Stimulated activated CD8-positive, alpha-beta memory T cell treated with anti-CD3 and anti-CD28 coated beads, Interleukin-7, amount 100 ng/mL, for 48 hours (primary cell): ENCODE measurements at places on chromosomes 4 and X.

GRCh38 chr4:108535757-108536156, 84.6 kb upstream of the RPL34 start:
- no peak for DNase-seq

DNA sequence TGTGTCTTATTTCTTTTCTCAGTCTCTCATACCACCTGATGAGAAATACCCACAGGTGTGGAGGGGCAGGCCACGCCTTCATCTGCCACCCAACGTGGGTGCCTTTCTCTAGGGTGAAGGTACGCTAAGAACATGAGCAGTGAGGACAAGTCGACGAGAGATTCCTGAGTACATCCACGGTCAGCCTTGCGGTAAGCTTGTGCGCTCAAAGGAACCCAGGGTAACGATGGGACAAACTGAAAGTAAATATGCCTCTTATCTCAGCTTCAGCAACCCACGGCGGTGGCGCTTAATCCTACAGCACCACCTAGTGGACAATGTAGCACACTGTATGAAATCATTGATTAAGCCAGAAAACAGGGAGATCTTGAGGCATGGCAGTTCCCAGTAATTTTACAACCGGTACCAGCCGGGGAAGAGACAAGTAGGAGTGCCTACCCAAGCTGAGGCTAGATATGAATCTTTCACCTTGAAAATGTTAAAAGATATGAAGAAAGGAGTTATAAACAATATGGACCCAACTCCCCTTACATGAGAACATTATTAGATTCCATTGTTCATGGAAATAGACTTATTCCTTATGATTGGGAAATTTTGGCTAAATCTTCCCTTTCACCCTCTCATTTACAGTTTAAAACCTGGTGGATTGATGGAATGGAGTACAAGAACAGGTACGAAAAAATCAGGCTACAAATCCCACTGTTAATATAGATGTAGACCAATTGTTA, 63.0 kb downstream of the ZNF732 start:
- peak; percentile 34 for DNase-seq

GRCh38 chr4:36027203-36027602, 217.1 kb downstream of the ARAP2 start:
- DNase-seq, result no peak

- DNase-seq, result no peak
These were observed 162.7 kb upstream of the GALNTL6 start for GRCh38 chr4:171650543-171650942.

GRCh38 chrX:10781847-10782530, 161.6 kb upstream of the MID1 start:
- DNase-seq, result no peak

- no peak for DNase-seq
These were observed 46.5 kb downstream of the EGF start for GRCh38 chr4:109959195-109959594.

- no peak for DNase-seq
These were observed 2.2 kb upstream of the SFRP2 start for GRCh38 chr4:153790962-153791551.

DNA sequence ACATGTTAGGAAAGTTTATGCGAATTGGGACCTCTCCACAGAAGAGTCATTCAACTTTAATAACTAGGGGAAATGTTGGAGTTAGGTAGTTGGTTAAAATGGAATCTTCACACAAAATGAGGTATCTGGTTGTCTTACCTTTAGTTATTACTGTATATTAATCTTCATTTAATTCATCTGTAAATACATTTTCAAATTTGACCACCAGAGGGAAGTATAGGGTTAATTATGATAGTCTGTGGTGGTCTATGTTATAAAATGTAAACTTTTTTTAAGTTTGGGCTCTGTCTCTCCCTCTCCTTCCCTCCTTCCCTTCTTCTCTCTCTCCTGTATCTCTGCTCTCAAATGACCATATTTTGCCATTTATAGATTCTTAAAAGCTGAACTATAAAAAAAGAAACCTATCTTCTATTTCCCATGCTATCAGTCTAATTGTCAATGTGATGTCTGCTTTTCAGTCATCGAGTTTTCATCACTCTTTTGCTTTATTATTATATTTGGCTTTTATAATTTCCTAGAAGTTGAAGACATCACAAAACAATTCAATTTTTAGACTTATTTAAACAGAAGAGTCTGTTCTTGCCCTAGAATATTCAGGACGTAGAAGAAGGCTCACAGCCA, 49.8 kb downstream of the TMEM144 start:
- no peak for DNase-seq

- no peak for DNase-seq
These were observed 63.5 kb upstream of the ARHGAP36 start for GRCh38 chrX:130994671-130995070.

DNA sequence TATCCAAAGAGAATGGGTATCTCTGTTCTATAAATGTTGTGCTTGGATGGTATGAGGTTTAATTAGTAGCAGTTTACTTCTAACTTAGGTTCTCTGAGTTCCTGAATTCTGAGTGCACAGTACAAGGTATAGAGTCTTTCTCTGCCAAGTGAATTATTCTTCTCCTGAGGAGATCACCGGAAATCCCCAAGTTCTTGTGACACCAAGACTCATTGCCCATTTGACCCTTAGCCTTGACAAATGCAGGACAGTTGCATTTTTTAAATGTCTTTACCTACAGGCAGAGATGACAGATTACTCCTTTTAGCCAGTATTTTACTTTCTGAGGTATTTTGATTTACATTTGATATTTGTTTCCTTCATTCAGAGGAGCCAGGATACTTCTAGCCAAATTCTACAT, 72.9 kb downstream of the MAOA start:
- no peak for DNase-seq

DNA sequence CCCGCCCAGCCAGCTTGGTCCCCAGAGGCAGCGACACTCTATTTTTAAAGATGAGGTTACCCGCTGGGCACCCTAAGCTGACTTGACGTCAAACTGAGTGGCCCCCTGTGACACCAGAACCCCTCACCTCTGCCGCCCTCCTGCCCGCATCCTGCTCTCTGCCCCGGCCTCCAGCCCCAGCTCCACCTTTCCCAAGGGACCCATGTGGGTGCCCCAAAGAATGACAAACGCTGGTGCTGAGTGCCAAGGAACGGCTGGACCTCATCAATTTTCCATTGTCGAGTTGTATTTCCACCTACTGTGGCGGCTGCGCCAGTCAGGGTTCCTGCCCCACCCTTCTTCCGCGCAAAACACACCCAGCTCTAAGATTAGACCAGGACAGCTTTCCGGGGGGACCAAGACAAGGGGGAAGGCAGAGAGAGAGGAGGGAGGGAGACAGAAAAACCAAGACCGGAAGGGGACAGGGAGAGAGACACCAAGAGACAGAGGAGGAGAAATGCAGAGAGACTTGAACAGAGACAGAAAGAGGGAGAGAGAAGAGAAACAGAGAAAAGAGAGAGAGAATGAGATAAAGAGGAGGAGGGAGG, 2.0 kb downstream of the PRKX start:
- DNase-seq, result no peak

DNA sequence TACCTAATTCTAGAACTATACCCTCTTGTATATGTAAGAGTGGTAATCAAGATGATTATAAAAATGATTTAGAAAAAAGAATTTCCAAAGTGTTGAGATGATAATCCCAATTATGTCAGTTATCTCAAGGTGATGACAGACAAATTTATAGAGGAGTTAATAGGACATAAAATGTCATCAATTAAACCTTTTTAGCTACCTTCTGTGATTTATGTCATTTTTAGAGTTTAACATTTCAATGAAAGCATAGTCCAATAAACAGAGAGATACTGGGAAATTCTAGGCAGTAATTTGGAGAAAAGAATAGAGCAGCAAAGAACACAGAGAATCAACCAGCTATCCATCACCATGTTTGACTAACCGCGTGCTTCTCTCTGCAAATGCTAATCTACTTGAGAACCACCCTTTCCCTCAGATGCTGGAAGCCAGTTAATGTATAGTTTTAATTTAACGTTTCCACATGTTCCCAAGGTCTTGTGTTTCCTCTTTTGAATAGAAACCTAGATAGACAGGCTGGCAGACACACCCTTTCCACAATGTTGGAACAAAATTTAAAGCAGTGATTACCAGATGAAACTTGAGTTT, 433.1 kb upstream of the FAM241A start:
- DNase-seq, result no peak

GRCh38 chr4:99383833-99384392, 31.4 kb upstream of the ADH1C start:
- no peak for DNase-seq

- no peak for DNase-seq
These were observed 6.8 kb upstream of the CDKL2 start for GRCh38 chr4:75637176-75637575.

DNA sequence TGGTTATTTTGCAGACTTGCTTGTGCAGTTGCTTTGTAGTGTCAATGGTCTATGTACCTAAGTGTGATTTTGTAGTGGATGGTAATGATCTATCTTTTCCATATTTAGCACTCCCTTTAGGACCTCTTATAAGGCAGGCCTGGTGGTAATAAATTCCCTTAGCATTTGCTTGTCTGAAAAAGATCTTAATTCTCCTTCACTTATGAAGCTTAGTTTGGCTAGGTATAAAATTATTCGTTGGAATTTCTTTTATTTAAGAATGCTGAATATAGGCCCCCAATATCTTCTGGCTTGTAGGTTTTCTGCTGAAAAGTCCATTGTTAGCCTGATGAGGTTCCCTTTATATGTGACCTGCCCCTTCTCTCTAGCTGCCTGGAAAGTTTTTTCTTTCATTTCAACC, 10.6 kb upstream of the HSD17B13 start:
- no peak for DNase-seq

GRCh38 chr4:177225605-177226004, 84.1 kb upstream of the NEIL3 start:
- DNase-seq, result no peak

GRCh38 chrX:70439016-70439415, 5.6 kb upstream of the DLG3 start:
- DNase-seq, result no peak

GRCh38 chrX:9033989-9034388, at the start of gene FAM9B:
Gene FAM9B, minus strand, starts transcription at chrX:9034127. Its CDS starts 1,141 bp downstream, at chrX:9032986.
- no peak for DNase-seq

DNA sequence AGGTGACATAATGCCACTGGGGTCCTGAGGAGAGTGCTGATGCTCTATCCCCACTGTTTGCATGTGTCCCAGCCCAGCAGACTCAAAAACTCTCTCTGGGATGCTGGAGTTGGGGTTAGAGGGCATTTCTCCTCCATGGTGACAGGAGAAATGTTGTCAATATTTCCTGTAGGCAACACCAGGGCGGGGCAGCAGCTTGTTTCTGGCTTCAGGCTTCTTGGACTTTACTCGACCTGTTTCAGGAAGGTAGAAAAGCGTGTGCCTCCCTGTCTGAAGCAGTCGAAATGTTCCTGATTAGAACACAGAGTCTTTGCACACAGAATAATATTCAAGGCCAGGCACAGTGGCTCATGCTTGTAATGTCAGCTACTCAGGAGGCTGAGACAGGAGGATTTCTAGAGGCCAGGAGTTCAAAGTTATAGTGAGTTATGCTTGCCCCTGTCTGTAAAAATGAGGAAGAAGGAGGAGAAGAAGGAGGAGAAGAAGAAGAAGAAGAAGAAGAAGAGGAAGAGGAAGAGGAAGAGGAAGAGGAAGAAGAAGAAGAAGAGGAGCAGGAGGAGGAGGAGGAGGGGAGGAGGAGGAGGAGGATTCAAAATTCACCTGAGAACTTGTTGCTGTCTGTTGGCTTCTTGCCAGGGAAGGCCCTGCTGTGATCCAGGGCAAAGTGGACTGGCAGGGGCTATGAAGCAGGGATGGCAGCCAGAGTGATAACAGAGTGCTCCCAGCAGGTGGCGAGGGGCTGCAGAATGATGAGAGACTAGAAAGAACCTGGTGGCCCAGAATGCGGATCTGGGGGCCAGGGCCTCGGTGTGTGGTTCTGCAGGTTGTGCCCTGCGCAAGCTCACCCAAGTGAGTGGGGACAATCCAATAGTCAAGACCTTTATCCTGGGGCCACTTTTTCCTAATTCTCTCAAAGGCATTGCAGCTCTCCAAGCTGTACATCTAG, 82.9 kb downstream of the RTL5 start:
- no peak for DNase-seq

GRCh38 chrX:71998836-71999509, 88.3 kb downstream of the NHSL2 start:
- DNase-seq, result no peak

DNA sequence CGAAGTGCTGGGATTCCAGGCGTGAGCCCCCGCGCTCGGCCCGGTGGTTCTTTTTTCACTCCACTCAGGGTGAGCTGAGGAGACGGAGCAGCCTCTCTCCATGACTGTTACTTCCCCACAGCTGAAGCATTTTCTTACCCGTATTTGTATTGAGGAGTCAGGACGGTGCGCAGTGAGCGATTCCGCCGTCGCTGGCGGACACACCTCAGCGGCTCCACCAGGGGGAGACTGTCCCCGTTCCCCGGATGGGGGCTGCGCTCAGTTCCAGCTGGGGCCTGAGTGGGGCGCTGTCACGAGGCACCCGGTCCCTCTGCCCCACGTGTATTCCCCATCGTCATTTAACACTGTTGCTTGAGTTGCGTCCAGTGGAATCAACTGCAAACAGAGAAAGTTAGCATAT, 844.0 kb upstream of the FRG1 start:
- DNase-seq, result no peak

DNA sequence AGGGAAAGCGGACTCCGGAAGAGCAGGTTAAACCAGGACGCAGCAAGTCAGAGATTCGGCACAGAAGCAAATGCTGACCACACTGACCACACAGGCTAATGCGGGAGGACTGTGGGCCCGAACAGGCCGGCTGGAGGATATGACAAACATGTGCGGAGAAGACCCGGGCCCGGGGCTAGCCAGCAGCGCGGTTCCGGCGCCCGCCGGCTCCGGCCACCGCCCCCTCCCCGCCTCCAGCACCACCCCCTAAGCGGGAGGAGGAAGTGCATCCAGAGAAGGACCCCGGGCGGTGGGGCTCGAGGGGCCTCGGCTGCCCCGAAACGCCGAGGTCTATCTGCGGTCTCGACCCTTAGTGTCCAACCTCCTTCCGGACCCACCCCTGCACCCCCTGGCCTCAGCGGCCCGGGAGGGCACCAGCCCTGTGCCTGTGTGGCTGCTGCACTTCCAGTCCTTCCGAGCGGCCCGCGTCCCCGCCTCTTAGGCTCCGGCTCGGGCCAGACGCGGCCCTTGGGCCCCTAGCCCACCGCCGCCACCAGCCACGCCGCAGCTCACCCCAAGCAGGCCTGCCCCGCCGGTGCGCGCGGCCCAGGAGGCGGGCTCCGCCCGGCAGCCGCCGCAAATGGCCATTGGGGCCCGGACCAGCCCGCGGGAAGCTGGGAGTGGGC, 2.1 kb downstream of the ELOVL6 start:
- peak; percentile 31 for DNase-seq

DNA sequence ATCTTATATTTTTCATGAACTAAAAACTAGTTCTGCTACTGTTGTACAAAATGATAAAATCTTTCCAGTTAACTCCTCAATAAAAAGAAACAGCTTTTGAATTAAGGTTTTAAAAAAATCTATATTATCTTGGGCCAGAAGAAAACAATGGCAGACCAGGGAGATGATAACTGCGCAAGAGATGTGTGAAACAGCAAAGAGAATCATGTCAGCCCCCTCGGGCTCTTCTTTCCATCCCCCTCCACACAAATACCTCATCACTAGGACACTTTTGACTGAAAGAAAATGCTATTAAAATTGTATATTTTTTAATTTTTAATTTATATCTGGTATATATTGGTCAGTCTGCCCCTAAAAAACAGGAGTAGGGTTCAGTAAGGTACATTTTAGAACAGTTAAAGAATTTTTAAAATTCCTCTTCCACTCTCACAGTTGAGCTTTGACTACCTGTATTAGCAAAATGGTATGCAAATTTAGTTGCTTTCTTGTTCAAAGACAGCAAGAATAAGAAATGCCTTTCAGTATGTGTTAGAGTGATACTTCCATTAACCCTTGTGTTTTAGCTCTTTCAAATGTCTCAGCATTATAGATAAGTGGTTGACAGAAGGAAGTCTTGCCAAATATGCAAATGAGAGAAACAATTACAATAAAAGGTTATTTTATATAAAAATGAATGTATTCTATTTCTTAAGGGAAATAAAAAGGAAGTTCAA, 36.4 kb upstream of the LCORL start:
- no peak for DNase-seq
